ENCODE measurements at places on chromosomes 2 and 18.

- no peak for DNase-seq
Observed at GRCh38 chr2:11175293-11175795, 20.1 kb downstream of the SLC66A3 start.

GRCh38 chr2:71930049-71930681 is 217.5 kb downstream of the CYP26B1 start:
- DNase-seq: no peak

- DNase-seq: no peak
Observed at GRCh38 chr18:45376193-45376592, 239.1 kb upstream of the SLC14A2 start.

- DNase-seq: no peak
Observed at GRCh38 chr2:72934683-72935610, 17.6 kb downstream of the EMX1 start.

- DNase-seq: no peak
Observed at GRCh38 chr2:66495788-66496640, 61.1 kb downstream of the MEIS1 start.

- DNase-seq: no peak
Observed at GRCh38 chr2:152134488-152135280, 35.8 kb upstream of the CACNB4 start.

- DNase-seq: no peak
Observed at GRCh38 chr18:77960791-77961410, 711.3 kb downstream of the GALR1 start.

- no peak for DNase-seq
Observed at GRCh38 chr2:106030287-106031268, 163.5 kb downstream of the UXS1 start.

- no peak for DNase-seq
Observed at GRCh38 chr2:119449521-119449920, 17.9 kb downstream of the TMEM37 start.

DNA sequence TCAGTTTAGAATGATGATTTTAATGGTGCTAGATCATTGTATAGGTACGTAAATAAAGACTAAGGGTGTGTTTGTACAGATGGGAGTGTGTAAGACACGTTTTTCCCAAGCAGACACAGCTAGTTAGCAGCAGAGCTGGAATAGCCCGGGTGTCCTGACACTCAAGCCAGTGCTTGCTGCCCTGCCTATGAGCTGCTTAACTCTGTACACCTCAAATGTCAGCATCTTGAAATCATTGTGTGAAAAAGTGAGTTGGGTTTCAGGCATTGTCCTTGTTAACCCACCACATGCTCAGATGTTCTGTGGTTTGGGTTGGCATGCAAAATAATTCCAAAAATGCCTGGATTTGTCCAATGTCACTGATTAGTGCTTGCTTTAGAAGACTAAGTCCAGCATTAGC is 13.0 kb upstream of the TET3 start:
- no peak for DNase-seq

GRCh38 chr2:66488946-66489345 is 54.0 kb downstream of the MEIS1 start:
- no peak for DNase-seq

- no peak for DNase-seq
Observed at GRCh38 chr2:144385381-144385780, 134.5 kb downstream of the ZEB2 start.

DNA sequence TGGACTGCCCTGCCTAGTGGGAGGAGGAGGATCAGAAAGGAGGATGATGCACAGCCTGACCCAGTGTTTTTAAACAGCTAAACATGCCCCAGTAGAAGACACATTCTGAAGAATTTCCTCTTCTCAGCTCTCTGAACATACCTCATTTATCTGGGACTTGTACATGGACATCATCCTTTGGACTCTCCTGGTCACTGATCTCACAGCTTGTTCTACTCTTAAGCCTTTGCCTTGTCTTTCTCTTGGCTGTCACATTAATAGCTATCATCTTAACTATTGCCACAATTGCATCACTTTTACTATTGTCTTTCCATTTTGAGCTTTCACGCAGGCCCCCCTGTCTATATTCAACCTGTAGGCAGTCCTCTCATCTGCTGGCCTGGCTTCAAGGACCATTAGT is 42.0 kb upstream of the PGAP1 start:
- no peak for DNase-seq

DNA sequence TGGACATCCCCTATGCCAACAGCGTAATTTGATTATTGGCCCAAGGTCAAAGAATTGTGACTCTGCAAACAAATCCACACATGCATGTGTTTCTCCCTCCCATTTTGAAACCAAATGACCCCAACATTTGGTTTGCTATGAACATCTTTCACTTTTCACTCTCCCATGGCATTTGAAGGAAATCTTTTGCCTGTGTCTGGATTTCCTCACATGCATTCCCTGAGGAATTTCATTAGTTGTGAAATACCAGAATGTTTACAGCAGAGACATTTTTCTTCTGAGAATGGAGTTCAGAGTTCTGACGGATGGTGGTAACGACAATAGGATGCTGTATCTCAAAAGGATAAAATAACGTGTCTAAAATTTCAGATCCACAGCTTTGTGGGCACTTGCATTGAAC is 60.3 kb upstream of the LMAN1 start:
- DNase-seq: no peak

- no peak for DNase-seq
Observed at GRCh38 chr2:38375696-38376345, 1.3 kb downstream of the ATL2 start.

DNA sequence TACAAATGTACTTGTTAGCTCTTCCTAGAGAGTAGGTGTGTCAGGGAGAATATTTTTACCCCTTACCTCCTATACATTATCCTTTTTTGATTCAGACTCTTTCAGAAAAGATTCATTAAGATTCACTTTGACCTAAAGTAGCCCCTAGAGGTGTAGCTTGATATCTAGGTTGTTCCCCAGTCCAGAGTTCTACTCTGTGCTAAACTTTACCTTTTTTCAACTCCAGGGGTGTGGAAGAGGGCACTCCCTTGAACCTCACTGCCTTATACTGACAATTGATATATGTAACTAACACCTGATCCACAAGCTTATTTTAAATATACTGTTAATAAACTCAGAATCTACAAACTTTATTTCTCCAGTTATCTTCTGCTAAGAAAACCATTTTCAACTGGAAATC is 30.0 kb downstream of the AFTPH start:
- DNase-seq: no peak

GRCh38 chr2:209929369-209929768 is 73.1 kb upstream of the RPE start:
- no peak for DNase-seq

GRCh38 chr18:53749766-53750165 is 474.7 kb downstream of the MBD2 start:
- DNase-seq: no peak

DNA sequence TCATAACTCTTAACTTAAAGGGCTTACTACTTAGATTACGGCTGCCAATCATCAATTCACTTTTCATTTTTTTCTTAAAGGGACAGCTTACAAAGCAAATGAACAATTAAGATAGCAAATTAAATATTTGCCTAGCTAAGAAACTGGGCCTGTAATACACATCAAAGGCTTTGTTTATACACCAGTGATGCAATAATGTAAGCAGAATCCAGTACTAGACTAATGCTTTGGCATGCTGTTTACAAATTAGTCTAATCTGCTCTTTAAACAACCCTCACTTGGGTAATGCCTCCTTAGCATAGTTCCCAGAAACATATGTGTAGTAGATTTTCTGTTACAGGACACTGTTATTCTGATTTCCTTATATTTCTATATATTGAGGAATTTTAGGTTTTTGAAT is 105.8 kb downstream of the ARHGAP28 start:
- no peak for DNase-seq

DNA sequence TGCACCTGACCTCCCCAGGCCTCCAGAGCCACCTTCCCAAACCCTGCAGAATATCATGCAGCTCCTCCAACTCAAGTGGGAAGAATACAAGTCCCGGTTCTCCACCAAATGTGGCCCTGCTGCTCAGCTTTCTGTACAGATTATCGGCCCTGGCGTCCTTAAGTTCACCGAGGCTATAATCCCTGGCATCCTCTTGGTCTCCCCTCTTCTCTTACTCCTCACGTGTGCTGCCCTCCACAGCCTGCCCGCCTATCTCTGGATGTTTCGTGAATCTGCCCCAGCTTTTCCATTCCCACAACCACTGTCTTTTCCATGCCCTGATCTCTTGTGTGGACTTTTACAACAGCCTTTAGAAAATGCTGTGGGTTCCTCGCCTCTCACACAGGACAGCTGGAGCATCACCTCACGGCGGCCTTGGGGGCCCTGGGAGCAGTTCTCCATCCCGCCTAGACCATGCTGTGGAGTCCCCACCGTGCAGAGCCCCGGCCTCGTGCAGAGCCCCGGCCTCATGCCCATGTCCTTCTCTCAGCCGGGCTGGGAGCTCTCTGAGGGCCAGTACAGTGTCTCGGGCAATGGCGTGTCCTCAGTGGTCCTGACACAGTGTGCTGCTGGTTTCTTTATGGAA is 170.3 kb upstream of the PXDN start:
- DNase-seq: no peak
